Uterus (tissue), 4 donors: ENCODE measurements at places on chromosomes 12 and 14. TPM values are rescaled to one million over a fixed set of nuclear protein-coding genes. Genes with fewer than 3 reads are reported as not detected.

- no peaks in the 10 kb centered on the region for H3K4me1 ChIP-seq
- peak overlapping the region; percentile 99 for H3K27ac ChIP-seq
- peak overlapping the region; percentile 78 for H3K4me3 ChIP-seq
- H3K27me3 ChIP-seq: no peaks in the 10 kb centered on the region
- no peaks in the 10 kb centered on the region for H3K36me3 ChIP-seq
These were observed 2.6 kb downstream of the WNK1 start for GRCh38 chr12:754851-755562.

DNA sequence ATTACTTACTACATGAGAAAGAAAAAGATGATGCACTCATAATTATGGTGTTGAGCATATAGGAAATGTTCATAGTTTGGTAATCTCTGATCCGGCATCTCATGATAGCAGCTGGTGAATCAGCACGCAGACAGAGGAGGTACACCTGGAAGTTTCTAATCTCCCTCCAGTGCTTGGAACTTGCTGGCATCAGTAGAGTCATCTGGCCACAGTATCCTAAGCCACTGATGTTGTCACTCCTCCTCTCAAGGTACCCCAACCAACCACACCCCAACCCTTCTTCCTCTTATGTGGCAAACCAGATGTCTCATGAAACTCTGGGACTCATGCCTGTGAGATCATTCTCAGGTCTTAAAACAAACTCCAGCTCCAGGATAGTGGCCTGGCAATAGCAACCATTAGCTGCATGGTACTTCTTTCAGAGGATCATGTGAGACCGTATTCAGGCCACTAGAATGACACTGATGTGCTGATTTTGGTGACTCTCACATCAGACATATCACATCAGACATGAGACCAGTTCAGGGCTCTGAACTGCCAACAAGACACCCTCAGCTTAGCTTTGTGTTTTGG lies 143.0 kb downstream of the RASSF9 start:
- no peaks in the 10 kb centered on the region for H3K36me3 ChIP-seq
- H3K4me3 ChIP-seq: no peak overlapping the region
- H3K4me1 ChIP-seq: no peaks in the 10 kb centered on the region
- no peak overlapping the region for H3K27ac ChIP-seq

GRCh38 chr14:74574706-74575105 lies 37.3 kb downstream of the LTBP2 start:
- H3K36me3 ChIP-seq: no peaks in the 10 kb centered on the region
- H3K4me3 ChIP-seq: no peak overlapping the region
- no peak overlapping the region for H3K27ac ChIP-seq
- DNase-seq: no peak

DNA sequence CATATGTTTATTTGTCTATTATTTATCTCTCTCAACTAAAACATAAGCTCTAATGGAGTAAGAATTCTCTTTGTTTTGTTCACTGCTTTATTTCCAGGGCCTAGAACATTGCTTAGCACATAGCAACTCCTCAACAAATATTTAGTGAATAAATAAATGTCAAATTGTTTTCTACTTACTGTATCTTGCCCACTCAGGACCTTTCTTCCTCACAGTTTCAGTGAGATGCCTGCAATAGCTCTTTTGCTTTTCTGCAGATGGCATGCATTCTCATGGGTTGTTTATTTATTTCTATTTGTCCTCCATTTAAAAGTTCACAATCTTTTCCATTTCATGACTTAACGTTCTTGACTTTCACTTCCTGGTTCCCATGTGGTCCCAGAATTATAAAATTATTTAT lies 94.9 kb upstream of the TTC7B start:
- H3K36me3 ChIP-seq: no peaks in the 10 kb centered on the region
- no peaks in the 10 kb centered on the region for H3K4me1 ChIP-seq
- no peaks in the 10 kb centered on the region for H3K27me3 ChIP-seq
- peak overlapping the region; percentile 1 for H3K27ac ChIP-seq

DNA sequence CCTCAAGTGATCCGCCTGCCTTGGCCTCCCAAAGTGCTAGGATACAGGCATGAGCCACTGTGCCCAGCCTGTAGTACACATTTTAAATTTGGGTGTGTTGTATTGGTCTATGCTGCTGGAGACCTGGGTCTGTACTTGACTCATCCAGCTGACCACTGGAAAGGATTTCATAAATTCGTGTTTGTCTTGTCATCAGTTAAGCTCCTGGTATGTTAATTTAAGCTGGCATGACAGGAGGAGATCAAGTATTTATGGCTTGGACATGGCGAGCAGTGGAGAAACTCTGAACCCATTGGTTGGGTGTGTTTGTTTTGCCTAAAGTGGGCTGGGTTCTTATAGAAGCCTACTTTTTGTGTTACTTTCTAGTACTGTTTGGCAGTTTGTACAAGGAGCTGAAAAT lies 24.2 kb downstream of the YY1 start:
- H3K4me1 ChIP-seq: no peaks in the 10 kb centered on the region
- no peaks in the 10 kb centered on the region for H3K27me3 ChIP-seq
- no peak overlapping the region for H3K27ac ChIP-seq
- no peak overlapping the region for H3K4me3 ChIP-seq
- no peaks in the 10 kb centered on the region for H3K36me3 ChIP-seq

- peak overlapping the region; percentile 89 for H3K27ac ChIP-seq
- no peaks in the 10 kb centered on the region for H3K4me1 ChIP-seq
- peak; percentile 93 for DNase-seq
- no peaks in the 10 kb centered on the region for H3K27me3 ChIP-seq
These were observed 83.7 kb downstream of the TNFAIP2 start for GRCh38 chr14:103206836-103207387.

DNA sequence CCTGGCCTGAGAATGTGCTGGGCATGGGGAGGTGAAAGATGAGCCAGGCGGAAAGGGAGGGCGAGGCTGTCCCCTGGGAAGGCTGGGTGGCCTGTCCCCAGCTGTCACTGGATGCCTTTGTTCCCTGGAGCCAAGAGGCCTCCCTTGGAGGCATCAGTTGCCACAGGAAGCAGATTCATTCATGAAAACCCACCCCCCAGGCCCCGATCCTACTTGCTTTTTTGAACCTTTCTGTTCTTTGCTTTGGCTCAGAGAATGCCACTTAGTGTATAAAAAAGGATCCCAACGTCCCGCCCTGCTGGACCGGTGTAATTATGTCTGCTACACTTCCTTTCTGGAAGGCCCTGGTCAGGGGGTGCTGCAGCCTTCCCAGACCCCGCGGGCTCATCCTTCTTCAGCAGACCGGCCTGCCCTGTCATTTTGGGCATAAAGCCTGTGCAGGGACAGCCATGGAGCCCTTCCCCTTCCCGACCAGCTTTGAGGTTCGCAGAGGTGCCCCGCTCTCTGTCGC lies 220.2 kb downstream of the SLC41A2 start:
- H3K4me3 ChIP-seq: no peak overlapping the region
- DNase-seq: no peak
- no peaks in the 10 kb centered on the region for H3K36me3 ChIP-seq
- H3K27me3 ChIP-seq: no peaks in the 10 kb centered on the region
- H3K27ac ChIP-seq: no peak overlapping the region

DNA sequence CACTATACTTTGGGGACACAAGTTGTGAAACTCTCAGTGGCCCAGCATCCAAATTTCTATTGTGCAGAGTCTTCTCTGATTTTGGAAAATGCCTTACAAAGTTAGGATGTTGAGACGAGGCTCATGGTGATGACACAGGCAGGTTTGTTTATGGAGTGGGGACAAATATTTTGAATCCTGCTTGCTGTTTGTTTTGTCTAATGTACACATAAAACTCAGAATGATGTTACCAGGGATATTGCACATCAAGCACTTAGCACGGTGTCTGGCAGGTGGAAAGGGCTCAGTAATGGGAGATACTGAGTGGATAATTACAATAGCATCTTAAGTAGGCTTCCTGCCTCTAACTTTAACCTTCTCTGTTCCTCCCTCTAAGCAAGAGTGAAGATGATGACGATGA lies 628.9 kb upstream of the TBX3 start:
- no peaks in the 10 kb centered on the region for H3K4me1 ChIP-seq
- H3K4me3 ChIP-seq: no peak overlapping the region
- H3K36me3 ChIP-seq: no peaks in the 10 kb centered on the region
- H3K27ac ChIP-seq: no peak overlapping the region
- DNase-seq: no peak

PTPRR gene
- total RNA-seq: 9.7 TPM

CDKL1 gene
- 6.8 TPM for total RNA-seq

TAS2R7 gene
- 0.28 TPM for total RNA-seq

PRPF39 gene
- 39.1 TPM for total RNA-seq

KITLG gene
- total RNA-seq: 40.4 TPM
